ENCODE measurements at places on chromosomes 13 and 19.

DNA sequence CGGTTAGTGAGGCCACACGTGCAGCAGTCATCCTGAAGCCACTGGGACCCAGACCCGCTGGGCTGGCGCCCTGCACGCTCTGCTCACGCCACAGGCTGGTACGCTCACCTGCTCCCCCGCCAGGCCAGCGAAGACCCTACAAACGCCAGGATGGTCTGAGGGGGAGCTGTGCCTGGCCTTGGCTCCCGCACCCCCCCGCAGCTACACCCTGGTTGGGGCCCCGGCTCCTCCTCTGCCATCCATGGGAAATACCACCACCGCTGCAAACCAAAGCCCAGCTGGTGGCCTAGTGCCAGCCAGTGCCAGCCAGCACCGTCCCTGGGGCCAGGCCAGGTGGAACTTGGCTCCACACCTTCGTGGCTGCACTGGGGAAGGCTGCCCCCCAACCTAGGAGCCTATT lies 23.3 kb upstream of the CACTIN start:
- DNase-seq = no peak

DNA sequence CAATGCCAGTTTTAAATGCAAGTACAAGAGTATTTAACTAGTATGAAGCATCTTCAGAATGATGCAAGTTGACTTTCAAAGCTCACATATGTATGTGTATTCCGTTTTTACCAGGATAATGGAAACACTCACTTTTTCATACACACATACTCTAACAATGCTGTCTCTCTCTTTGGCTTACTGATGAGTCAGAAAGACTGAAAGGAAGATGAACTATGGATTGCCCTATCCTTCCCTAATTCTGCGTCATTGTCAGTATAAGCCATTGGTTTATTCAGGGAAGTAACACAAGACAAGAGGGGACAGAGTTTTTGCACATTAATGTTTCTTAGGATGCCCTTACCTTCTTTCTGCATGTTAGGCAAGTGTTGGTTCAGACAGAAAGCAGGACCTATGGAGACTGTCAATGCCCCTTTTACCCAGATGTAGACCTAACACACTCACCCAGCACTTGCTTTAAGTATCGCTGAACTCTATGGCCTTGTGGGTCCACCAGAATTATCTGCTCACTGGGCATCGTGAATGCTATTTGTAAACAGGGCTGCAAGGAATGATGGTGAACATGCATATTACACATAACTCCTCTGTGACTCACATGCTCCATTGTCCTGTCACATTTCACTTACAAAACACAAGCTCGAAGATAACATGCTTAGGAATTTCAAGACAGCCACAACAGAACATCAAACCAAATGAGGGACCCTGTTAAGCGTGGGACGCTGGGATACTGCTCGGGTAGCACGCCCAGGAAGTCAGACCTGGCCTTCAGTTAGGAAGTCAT lies 10.0 kb upstream of the OXGR1 start:
- no peak for DNase-seq

GRCh38 chr13:49550942-49551644 lies 34.3 kb downstream of the RCBTB1 start:
- no peak for DNase-seq

- DNase-seq = no peak
Measured at GRCh38 chr13:40483601-40484000, 182.8 kb downstream of the FOXO1 start.

DNA sequence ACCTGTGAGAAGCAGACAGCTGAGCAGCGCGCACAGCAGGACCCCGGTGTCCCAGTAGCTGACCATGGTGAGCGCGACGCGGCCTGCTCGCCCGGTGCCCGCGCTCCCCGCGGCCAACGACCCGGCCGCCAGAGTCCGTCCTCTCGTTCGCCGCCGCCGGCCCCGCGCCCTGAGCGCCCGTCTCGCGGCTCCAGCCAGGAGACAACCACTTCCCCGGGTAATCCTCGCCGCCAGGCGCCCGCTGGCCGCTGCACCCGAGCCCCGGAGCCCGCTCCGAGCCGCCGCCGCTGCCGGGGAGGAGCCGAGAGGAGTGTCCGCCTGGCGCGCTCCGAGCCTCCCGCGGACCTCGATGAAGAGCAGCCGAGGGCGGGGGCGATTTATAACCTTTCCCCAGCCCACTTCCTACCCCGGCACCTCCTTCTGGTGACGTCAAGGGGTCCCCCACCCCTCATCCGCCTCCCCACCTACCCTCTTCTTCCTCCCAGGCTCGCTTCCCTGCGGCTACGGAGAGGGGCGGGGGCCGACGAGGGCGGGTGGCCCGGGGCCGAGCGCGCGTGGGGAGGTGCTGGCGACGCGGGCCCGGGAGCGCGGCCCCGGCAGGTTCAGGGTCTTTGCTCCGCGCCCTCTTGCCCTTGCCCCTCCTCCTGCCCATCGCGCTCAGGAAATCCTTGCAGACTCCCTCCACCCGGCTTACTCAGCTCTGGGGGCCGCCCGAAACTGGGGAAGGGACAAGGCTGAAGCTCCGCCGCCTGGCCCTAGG lies at the start of gene FLT1:
FLT1 (minus strand) TSS at position 351 of the 760 bp plus-strand sequence; CDS start at position 66, 285 bp downstream.
- DNase-seq = no peak

DNA sequence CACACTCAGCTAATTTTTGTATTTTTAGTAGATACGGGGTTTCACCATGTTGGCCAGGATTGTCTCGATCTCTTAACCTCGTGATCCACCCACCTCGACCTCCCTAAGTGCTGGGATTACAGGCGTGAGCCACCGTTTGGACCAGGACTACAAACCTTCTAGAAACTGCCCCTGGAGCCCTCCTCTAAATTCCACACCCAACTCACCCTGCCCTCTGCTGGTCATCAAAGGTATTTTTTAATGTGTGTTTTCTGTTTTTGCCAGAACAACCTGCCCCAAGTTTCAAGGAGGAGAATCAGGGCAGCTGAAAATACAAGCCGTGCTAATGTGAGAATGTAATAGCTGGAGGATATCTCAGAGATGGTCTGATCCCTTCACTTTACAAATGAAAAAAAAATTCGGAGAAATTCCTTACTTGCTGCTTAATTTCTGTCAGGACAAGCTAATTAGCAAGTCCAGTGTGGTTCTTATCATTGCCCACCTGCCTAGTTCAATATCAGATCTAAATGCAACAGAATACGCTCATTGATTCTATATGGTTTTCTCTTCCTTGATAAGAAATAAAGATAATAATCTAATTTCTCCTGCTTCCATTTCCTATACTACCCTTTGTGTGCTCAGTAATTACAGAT lies 4.1 kb downstream of the ATP8A2 start:
- DNase-seq = no peak

- no peak for DNase-seq
Measured at GRCh38 chr13:90708128-90708527, 639.4 kb upstream of the MIR17HG start.

- no peak for DNase-seq
Measured at GRCh38 chr13:48653472-48653939, at the start of gene CYSLTR2. CYSLTR2 (plus strand) TSS chr13:48653929; CDS start chr13:48706818, 52,889 bp downstream.

GRCh38 chr13:30898070-30898469 lies 8.0 kb upstream of the MEDAG start:
- DNase-seq = no peak

DNA sequence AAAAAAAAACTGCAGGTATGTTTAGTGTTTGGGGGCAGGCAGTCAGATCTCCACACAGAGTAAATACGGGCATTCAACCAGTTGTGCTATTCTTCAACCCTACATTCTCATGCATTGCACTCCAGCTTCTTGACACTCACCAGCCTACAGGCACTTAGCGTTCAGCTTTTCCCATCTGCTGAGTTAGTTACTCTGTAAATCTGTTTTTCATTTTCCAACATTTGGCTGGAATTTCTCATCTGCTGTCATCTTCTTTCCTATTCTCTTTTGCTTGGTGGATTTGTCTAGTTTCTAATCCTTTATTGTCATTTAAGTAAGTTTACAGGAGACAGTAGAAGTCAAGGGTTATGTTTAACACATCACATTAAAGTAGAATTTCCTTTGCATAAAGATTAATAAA lies 1318.9 kb downstream of the OLFM4 start:
- no peak for DNase-seq

Measured in omental fat pad (tissue), 4 donors.